ENCODE measurements at places on chromosomes 7 and 10. TPM values are rescaled to one million over a fixed set of nuclear protein-coding genes. Genes with fewer than 3 reads are reported as not detected.

The ACTR3C gene
- total RNA-seq: 18.6 TPM

The GSTO2 gene
- total RNA-seq: 7.8 TPM

The ACSL5 gene
- total RNA-seq: 81.1 TPM

DNA sequence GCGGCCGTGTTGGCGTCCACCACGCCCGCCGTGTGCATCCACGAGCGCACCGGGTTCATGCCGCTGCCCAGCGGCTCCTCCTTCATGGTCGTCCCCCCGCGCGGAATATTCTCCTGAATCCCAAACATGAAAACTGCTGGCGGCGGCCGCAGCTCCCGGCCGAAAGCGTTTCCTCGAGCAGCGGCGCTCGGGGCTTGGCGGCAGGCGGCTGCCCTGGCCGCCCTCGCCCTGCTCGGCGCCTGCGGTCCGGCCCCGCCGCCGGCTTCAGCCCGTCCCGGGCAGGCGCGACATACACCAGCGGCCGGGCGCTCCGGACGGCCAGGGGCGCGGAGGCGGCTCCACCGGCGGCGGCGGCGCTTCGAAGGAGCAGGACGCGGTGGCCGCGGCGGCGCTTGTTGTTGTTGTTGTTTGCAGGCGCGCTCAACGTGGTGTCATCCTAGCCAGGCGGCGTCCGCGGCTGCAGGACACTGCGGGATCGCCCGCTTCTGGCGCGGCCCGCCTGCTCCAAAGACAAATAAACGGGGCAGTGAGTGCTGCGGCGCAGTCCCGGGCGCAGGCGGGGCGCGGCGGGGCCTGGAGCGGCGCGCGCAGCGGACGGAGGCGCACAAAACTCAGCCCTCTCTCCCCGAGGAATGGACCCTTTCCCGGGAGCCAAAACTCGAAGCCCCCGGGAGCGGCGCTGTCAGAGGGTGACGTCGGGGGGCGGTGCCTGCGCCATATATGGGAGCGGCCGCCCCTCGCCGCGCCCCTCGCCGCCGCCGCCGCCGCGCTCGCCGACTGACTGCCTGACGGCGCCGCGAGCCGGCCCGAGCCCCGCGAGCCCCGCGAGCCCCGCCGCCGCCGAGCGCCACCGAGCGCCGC, at the start of gene EBF3:
TSS of gene EBF3 (minus strand) at position 634 of the 861 bp plus-strand sequence. CDS start at position 128, 506 bp downstream.
- no peaks in the 10 kb centered on the region for H3K36me3 ChIP-seq
- H3K27me3 ChIP-seq: peaks cover 97% of the 10 kb centered on the region
- peaks cover 34% of the 10 kb centered on the region for H3K4me1 ChIP-seq
- peak within 1 kb of the TSS; percentile 49 for H3K4me3 ChIP-seq
- no peak within 1 kb of the TSS for H3K27ac ChIP-seq

The FAM221A gene
- 10.3 TPM for total RNA-seq

- H3K36me3 ChIP-seq: no peaks in the 10 kb centered on the region
- no peaks in the 10 kb centered on the region for H3K4me1 ChIP-seq
- H3K4me3 ChIP-seq: no peak overlapping the region
These were observed 12.3 kb upstream of the SLC26A3 start for GRCh38 chr7:107815254-107815882.

- no peak overlapping the region for H3K27ac ChIP-seq
- H3K27me3 ChIP-seq: peaks cover 6% of the 10 kb centered on the region
- H3K4me3 ChIP-seq: no peak overlapping the region
- H3K4me1 ChIP-seq: no peaks in the 10 kb centered on the region
These were observed 225.3 kb upstream of the PRSS1 start for GRCh38 chr7:142523821-142524460.

The C7orf57 gene
- 1.6 TPM for total RNA-seq

- H3K27ac ChIP-seq: peak overlapping the region; percentile 72
- no peak for DNase-seq
These were observed 50.1 kb downstream of the HK1 start for GRCh38 chr10:69328380-69328735.

The SUPV3L1 gene
- 20.5 TPM for total RNA-seq

- H3K36me3 ChIP-seq: peaks cover 16% of the 10 kb centered on the region
- DNase-seq: no peak
- H3K27me3 ChIP-seq: no peaks in the 10 kb centered on the region
- peak overlapping the region; percentile 14 for H3K4me3 ChIP-seq
These were observed 9.8 kb downstream of the TSPAN14 start for GRCh38 chr10:80463868-80464267.

DNA sequence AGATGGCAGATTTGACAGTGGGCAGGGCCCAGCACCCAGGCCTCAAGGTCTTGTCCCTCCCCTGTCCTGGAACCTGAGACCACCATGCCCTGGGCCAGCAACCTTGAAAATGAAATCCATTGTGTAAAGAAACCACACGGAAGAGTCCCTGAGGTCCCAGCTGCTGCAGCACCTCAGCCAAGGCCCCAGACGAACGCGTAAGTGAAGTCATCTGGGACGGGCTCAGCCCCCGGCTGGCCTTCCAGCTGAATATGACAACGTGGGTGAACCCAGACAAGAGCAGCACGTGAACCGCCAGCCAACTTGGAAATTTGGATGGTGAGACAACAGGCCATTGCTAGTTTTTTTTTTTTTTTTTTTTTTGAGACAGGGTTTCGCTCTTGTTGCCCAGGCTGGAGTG, 70.3 kb downstream of the CYTH3 start:
- no peak overlapping the region for H3K4me3 ChIP-seq
- no peaks in the 10 kb centered on the region for H3K27me3 ChIP-seq
- no peaks in the 10 kb centered on the region for H3K36me3 ChIP-seq
- no peak for DNase-seq
- H3K27ac ChIP-seq: no peak overlapping the region

DNA sequence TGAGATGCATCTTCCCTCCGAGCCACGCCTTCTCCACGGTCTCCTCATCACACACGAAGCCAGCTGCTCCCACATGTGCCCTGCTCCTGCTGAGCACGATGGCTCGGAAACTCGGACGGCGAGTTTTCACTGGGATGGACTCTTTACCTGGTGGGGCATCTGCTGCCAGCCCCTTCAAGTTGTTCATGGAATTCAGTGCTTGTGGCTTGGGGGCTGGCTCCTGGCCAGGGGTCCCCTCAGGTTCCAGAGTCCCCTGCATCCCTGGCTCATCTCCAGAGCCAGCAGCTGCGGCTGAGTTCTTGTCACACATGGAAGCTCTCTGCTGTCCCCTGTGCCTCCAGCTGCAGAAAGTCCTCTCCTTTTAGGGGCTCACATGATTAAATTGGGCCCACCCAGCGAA, 654.0 kb downstream of the SDK1 start:
- H3K27ac ChIP-seq: no peak overlapping the region
- H3K4me1 ChIP-seq: no peaks in the 10 kb centered on the region
- H3K27me3 ChIP-seq: no peaks in the 10 kb centered on the region
- H3K4me3 ChIP-seq: no peak overlapping the region
- no peaks in the 10 kb centered on the region for H3K36me3 ChIP-seq

DNA sequence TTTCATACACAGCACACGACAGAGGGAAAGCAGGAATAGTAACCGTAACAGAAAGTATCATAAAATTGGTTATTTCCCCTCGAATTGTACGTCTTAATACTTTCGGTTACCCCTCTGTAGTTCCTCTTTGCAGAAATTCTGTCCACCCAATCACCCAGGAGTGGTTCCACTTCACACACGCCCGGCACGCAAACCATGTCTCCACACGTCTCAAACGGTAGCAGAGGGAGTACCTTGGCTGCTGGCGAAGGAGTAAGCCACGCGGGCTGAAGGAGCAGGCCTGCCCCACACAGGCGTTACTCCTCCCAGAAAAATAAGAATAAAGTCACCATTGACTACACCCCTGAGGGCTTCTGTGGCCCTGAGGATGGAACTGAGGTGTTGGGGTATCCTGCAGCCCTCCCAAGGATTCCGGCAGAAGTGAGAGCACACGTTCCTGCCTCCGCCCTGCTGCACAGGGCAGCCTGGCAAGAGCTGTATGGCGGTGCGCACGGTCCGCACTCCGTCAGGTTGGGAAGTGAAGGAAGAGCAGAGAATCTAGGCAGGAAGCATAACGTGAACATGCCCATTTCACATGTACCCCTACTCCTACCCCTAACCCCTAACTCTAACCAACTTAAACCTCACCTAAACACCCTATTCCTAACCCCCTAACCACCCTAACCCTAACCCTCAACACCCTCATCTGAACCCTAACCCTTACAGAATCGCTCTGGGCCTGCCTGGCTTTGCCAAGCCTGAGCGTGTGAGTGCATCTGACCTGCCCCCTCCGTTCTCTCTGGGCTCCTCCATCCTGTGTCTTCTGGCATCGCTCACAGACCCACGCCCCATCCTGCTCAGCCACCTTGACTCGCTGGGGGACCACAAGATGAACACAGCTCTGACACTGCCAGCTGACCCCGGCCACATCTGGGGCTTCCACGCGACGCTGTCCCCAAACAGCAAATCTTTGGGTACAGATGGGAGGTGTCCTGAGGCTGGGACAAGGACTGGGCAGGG, 18.2 kb downstream of the GPR146 start:
- H3K27ac ChIP-seq: no peak overlapping the region
- peaks cover 15% of the 10 kb centered on the region for H3K36me3 ChIP-seq
- H3K4me3 ChIP-seq: no peak overlapping the region
- H3K4me1 ChIP-seq: peaks cover 30% of the 10 kb centered on the region

DNA sequence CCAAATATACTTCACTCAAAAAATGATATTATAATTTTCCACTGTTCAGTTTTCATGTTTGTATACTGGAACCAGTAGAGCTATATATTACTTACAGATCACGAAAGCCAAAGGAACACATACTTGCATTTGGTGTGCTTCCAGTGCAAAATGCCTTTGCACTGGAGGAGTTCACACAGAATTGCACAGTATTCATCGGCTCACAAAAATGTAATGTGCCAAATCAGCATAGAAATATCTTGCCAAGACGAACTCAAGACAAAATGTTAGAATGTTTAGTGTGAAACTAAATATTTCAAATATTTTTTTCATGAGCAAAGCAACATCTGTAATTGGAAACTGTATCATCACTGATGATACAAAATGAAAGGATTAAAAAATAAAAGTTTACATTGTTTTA, 646.2 kb upstream of the SEMA3D start:
- no peaks in the 10 kb centered on the region for H3K4me1 ChIP-seq
- DNase-seq: no peak
- no peak overlapping the region for H3K4me3 ChIP-seq
- H3K27me3 ChIP-seq: no peaks in the 10 kb centered on the region

GRCh38 chr10:43211030-43211429, 55.8 kb downstream of the RASGEF1A start:
- H3K4me1 ChIP-seq: no peaks in the 10 kb centered on the region
- DNase-seq: peak; percentile 27
- H3K4me3 ChIP-seq: no peak overlapping the region
- H3K36me3 ChIP-seq: no peaks in the 10 kb centered on the region
- H3K27me3 ChIP-seq: no peaks in the 10 kb centered on the region

The CNPY1 gene
- total RNA-seq: not detected

The TRDMT1 gene
- total RNA-seq: 7.9 TPM

DNA sequence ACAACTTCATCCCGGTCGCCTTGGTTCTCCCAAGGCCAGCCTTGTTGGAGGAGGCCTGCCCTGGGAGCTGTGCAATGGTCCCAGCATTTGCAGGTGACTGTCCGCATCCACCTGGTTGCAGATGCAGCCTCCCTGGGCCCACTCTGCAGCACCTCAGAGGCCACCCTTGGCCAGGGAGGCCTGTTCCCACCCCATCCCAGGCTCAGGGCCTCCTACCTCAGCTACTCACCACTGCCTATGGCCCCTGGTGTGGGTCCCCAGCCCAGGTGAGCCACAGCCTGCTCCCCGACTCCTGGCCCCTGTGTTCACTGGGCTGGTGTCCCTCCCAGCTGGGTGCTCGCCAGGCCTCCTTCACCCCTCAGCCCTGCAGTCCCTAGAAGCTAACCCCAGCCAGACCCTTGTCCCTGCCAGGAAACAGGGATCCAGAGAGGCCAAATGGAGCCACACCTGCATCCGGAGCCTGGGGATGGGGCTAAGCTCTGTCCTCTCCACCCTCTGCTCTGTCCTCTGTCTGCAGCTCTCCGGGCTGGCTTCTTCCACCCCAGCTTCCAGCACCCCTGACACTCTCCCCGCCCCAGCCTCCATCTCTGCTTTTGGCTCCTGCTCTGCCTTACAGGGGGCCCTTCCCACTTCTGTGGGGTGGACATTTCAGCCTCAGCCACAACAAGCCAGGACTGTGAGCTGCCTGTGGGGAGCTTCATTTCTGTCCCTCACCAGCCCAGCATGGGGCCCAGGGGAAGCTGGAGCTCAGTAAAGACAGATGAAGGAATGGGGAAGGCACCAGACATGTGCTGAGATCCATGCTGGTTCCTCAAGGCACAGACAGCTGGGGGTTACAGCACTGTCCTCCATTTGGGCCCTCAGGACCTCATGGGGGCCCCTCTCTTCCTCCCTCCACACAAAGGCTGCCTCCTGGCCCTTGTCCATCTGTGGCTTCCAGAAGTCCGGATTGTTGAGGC, 35.6 kb upstream of the ANTXRL start:
- H3K27ac ChIP-seq: no peak overlapping the region
- DNase-seq: no peak
- no peaks in the 10 kb centered on the region for H3K27me3 ChIP-seq
- no peak overlapping the region for H3K4me3 ChIP-seq
- H3K4me1 ChIP-seq: peaks cover 5% of the 10 kb centered on the region

- H3K4me3 ChIP-seq: no peak overlapping the region
- no peak for DNase-seq
- H3K27ac ChIP-seq: no peak overlapping the region
- H3K4me1 ChIP-seq: no peaks in the 10 kb centered on the region
These were observed 59.2 kb upstream of the PTN start for GRCh38 chr7:137402536-137403352.

- H3K36me3 ChIP-seq: no peaks in the 10 kb centered on the region
- no peaks in the 10 kb centered on the region for H3K4me1 ChIP-seq
- DNase-seq: no peak
These were observed 15.7 kb downstream of the SH2D4B start for GRCh38 chr10:80553436-80553835.

DNA sequence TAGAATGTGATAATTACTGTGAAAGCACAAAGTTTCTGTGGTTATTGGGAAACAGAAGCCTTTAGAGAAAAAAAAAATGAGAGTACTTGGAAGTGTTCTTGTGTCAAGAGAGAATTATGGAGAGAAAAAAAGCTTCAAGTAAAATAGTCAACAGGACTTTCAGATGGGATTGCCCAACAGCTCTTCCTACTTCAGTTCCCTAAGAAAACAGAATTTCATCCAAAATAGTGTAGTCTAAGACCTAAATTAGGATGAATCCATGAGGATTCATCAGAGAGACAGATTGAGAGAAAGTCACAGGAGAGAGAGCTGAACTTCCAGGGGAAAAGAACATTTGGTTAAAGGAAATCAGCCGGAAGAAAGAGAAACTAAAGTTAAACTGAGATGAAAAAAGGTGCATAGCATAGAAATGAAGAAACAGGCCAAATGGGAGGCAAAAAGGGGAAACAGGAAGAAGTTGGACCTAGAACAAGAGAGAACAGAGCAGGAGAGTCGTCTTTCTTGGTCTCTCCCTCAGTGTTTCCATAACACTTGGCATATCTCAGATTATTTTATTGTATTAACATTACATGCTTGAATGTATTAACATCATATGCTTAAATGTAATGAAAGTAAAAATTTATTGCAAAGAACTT, 2.5 kb downstream of the SCIN start:
- no peak overlapping the region for H3K27ac ChIP-seq
- H3K4me3 ChIP-seq: no peak overlapping the region
- no peaks in the 10 kb centered on the region for H3K36me3 ChIP-seq
